ENCODE measurements at places on chromosomes 6 and 20. TPM values are rescaled to one million over a fixed set of nuclear protein-coding genes. Genes with fewer than 3 reads are reported as not detected.

- DNase-seq, result no peak
Measured at GRCh38 chr6:39852324-39852723, 60.1 kb downstream of the DAAM2 start.

- no peak for DNase-seq
Measured at GRCh38 chr6:114389111-114389510, 46.3 kb upstream of the HS3ST5 start.

DNA sequence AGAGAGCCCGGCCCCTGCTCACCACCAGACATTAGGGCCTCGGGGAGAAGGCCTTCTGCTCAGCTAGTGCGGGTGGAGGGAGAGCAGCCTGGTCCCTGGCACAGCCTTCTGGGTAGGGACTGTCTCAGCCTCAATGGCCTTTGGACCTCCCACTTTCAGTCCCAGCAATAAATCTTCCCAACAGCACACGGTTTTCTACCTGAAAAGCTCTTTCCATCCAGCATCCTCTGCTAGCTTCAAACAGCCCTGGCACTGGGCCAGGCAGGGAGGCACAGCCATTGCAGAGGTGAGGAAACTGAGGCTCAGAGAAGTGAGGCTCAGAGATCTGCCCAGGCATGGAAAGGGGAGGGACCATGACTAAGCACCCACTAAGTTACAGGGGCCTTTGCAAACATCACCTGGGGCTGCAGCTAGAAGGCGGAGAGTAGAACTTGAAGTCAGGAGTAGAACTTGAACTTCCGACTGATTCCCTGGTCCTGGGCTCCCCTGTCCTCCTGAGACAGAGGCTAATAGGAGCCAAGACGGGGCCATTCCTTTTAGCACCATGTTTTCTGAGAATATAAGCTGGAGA is 43.9 kb upstream of the NOL4L start:
- DNase-seq, result no peak

ANKEF1 gene
- 4.1 TPM for total RNA-seq

- no peak for DNase-seq
Measured at GRCh38 chr20:2290486-2290885, 5.3 kb upstream of the TGM3 start.

- no peak for DNase-seq
Measured at GRCh38 chr6:128271011-128271410, 249.4 kb downstream of the PTPRK start.

DNA sequence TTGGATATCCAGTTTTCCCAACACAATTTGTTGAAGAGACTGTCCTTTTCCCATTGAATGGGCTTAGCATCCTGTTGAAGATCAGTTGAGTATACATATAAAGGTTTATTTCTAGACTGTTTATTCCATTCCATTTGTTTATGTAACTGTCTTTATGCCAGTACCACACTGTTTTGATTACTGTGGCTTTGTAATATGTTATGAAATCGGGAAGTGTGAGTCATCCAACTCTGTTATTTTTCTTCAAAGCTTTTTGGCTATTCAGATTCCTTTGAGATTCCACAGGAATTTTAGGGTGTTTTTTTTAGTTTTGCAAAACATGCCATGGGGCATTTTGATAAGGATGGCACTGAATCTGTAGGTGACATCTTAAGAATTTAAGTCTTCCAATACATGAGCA is 188.3 kb downstream of the BMP7 start:
- no peak for DNase-seq

TMEM200A gene
- 20.4 TPM for total RNA-seq

DNA sequence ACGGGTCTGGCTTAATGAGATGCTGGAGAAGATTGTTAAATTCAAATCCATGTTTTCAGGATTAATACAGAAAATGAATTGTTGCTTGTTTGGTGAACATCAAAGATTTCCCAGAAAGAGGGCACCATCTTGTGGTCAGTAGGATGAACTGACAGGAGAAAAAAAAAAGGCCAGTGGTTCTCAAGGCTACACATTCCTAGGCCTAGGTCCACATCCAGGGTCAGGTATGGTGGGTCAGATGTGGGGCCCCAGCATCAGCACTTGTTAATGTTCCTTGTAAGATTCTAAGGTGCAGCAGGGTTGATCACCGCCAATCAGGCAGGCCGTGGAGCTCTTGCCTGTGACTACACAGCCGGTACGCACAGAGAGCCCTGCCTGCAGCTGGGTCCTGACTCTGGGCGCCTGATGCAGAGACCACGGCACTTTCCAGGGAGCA is 34.0 kb upstream of the FOXO3 start:
- DNase-seq, result peak; percentile 48

- DNase-seq, result no peak
Measured at GRCh38 chr6:88725111-88725975, 238.1 kb downstream of the RNGTT start.

DNA sequence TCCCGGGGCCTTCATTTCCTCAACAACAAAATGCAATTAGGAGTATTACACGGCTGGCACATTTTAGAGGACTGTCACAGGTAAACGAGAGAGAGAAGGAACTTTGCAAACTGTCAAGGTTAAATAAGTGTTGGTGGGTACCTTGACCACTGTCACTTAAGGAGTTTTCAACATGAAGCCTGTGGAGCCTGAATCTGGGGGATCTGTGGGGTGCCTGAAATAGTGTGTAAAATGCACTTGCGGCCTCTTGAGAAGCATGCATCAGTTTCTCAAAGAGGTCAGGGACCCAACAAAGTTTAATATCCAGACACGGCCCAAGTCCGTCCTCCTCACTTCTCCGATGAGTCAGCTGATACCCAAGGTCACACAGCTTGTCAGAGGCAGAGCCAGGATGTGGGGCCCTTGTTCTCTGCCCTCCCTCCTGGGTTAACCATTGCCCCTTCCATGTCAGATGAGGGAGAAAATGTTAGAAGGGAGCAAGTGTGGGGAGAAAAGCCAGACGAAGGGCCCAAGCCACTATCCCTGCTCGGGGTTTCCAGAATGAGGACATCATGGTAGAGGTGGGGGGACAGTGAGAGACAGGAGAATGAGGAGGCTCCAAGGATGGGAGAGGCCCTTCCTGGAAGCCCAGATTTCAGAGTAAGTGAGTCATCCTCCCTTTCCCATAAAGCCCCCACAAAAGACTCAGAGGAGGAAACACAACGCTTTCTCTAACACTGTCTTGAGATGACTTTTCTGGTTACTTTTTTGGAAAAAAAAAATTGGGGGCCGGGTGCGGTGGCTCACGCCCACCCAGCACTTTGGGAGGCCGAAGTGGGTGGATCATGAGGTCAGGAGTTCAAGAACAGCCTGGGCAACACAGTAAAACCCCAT is 42.2 kb downstream of the C6orf132 start:
- no peak for DNase-seq

DNA sequence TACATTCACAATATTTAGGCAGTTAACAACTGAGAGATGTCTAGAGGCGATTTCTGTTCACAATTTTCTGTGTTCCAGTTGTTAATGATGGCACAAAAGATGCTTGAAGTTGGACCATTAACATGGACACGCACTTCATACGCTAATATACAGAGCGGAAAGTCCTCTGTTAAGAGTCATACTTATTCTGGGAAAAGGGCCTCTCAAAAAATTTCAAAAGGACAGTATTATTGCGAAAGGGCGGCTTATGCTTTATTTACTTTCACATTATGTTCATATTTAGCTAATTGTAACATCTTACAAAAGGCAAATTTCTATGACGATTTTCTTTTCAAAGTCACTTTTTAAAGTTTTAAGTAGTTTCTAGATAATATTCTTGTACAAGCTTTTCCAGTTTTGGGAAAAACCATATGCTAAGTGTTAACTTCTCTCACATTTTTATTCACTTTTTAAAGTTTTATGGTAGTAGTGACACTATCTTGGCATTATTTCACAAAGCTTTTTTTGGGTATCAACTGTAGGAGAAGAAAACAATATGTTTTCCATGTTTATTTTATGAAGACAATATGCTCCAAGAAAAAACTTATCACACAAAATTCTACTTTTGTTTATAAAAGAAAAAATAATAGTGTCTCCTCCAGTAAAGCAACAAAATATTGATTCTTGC is 62.3 kb downstream of the MAP7 start:
- DNase-seq, result no peak
